ENCODE measurements at places on chromosomes 2 and 18.

GRCh38 chr2:108396845-108397244, 19.1 kb downstream of the SULT1C4 start:
- no peak for DNase-seq

DNA sequence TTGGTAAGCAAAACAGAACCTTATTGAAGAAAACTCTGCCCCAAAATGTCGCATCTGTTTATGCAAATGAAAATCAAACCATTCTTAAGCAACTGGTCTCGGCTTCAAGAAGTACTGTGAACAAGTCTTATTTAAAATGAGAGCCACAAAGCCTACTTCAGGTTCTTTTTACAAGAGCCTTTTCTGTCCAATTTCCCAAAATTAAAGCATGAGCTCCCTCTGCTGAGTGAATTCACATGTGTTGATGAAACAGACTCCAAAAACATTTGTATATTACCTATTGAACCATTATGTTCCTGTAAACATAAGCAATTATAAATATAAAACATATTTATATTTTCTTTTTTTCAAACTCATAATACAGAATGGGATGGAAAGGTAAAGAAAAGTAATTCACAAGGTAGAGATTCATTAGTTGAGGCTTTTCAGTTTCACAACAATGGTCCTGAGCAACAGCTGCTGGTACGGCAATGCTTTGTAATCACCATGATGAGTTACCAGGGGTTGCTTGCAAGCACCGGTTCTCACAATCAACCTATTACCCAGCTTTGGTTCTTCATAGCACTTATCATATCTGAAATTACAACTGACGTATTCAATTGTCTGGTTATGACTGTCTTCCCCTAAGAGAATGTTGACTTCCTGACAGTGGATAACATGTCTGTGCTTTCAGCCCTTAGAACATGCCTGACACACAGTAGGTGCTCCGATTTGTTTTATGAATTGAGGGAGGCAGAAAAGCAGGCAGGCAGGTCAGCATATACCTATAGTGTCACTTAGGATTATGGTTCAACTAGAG, 108.4 kb upstream of the BZW1 start:
- no peak for DNase-seq

DNA sequence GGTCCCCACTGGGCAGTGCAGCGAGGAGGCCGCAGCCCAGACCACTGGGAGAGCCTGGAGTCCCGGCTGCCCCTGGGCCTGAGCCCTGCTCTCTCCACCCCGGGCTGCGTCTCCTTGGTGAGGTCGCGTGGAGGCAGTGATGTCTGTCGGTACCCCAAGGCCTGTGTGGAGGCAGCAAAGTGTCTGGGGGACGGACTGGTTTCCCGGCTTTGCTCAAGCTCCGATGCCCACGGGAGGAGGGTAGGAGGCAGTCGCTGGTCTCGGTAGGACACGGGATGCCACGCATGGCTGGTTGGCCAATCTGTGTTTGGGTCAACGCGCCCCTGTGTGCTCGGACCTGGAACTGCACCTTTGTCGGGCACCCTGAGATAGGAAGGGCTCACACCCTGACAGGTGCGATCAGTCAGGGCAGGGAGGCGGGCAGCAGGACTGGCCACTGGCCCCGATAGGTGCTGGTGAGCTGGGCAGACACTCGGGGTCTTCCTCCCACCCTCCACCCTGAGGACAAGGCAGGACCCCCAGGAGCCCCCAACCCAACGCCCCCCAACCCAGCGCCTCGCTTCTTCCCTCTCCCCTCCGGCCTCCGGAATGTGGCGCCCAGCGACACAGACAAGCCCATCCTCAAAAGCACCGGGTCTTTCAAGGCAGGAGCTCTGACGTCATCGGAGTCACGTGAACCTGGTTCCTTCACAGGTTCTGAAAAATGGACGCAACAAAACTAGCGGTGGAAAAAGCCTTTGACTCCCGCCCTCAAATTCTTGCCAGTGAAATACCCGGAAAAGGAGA, 288.6 kb downstream of the NDUFA10 start:
- DNase-seq: no peak

- DNase-seq: no peak
Measured at GRCh38 chr2:216349366-216349765, 22.9 kb downstream of the MARCHF4 start.

DNA sequence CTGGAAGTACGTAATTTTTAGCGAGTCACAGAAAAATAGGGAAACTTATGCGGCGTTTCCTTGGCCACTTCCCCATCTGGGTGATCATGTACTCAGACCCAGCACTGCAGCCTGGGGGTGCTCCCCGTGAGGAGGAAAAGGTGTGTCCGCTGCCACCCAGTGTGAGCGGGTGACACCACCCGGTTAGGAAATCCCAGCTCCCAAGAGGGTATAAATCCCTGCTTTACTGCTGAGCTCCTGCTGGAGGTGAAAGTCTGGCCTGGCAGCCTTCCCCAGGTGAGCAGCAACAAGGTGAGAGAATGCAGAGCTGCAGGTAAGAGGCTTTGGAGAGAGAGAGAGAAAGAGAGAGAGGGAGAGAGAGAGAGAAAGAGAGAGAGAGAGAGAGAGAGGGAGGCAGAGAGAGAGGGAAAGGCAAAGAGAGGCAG, at the start of gene IL1R2:
TSS of gene IL1R2 (plus strand) at position 240 of the 425 bp plus-strand sequence. CDS start 16,616 bp downstream, outside the sequence.
- no peak for DNase-seq

GRCh38 chr18:78517973-78518372, 461.6 kb upstream of the SALL3 start:
- DNase-seq: no peak

DNA sequence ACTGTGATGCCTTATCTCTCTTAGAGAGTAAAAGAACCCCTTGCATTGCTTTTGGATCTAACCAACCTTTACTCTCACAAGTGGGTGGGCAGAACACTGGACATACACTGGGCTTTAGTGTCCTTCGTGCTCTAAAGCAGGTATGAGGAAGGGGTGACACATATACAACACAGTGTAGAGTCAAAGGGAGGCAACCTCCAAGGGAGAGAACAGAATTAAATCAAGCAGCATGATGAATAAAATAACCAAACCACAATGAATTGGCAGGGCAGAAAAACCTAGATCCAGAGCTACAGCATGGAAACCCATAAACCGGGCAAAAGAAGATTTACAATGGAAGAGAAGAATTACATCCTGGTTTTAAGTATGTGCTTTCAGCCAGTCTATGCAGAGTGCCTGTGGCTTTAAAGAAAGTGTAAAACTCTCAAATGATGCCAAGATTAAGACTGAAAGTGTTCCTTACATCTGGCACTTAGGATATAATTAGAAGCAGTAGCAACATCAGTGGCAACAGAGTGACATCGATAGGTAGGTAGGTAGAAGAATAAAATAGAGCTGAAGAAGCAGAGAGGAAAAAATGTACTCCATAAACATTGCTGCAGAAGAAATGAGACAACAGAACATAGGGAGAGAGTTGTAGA, 191.7 kb upstream of the ZC3H15 start:
- DNase-seq: no peak
